ENCODE measurements at places on chromosomes 2 and 18. TPM values are rescaled to one million over a fixed set of nuclear protein-coding genes. Genes with fewer than 3 reads are reported as not detected.

METTL8 gene
- 15.4 TPM for total RNA-seq

GRCh38 chr18:60466677-60467076, 94.1 kb upstream of the MC4R start:
- DNase-seq: no peak

- no peak for DNase-seq
These were observed 9.7 kb downstream of the CAMKMT start for GRCh38 chr2:44371445-44371844.

GRCh38 chr2:60379216-60379615, 174.2 kb downstream of the BCL11A start:
- DNase-seq: no peak

GRCh38 chr2:16118611-16119590, 178.6 kb downstream of the MYCN start:
- DNase-seq: no peak

- peak; percentile 80 for DNase-seq
These were observed 1.1 kb upstream of the CXCR4 start for GRCh38 chr2:136118819-136119716.

DNA sequence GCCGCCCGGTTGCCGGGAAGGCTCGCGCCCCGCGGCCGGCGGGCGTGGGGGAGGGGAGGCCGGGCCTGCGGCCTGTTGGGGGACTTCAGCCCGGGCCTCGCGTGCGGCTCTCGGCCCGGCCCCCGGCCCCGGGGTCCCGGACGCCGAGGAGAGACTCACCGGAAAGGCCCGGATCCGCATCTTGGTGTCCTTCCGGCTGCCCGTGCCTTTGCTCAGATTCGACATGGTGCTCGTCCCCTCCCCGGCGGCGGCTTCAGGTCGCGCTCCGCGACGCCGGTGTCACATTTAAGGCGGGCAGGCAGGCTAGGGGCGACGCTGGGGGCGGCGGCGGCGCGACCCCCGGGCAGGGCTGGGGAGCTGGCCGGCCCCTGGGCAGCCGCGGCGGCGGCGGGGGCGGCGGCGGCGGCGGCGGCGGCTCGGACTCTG, 365 bp downstream of the CUL3 start:
- DNase-seq: peak; percentile 57

- DNase-seq: no peak
These were observed 92.2 kb upstream of the ITGB6 start for GRCh38 chr2:160292225-160292624.

DNA sequence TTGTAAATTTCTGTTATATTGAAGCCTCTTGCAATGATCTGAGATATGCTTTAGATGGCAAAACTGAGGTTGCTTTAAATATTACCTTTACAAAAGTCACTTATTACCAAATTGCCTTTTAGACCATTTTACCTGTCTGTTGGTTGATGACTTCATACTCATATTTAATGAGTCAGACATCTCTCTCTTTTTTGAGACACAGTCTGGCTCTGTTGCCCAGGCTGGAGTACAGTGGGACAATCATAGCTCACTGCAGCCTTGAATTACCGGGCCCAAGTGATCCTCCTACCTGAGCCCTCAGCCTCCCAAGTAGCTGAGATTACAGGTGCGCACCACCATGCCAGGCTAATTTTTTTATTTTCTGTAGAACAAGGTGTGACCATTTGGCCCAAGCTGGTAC, 11.5 kb upstream of the PPP4R3B start:
- no peak for DNase-seq

GRCh38 chr2:126752876-126753275, 96.9 kb downstream of the GYPC start:
- no peak for DNase-seq

DNA sequence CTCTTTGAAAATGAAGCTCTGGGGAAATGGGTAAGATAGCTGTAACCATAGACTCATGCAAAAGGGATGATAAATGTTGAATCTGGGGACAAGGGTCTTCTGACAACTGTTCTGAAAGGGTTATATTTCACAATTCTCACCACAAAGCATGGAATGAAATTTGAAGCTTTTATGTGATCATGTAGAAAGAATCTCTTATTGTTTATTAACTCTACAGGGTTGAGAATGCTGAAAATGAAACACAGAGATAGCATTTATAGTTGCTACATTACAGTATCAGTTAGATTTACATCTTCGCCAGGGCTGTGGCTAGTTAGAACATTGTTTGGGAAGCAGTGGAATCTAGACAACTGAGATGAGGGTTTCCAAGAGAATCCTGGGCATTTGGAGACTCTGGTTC, 97.4 kb upstream of the LHCGR start:
- no peak for DNase-seq

GRCh38 chr2:201413143-201413542, 38.1 kb downstream of the TRAK2 start:
- no peak for DNase-seq

All from upper lobe of left lung (tissue), 6 donors.